ENCODE measurements at places on chromosomes 7 and 10.

DNA sequence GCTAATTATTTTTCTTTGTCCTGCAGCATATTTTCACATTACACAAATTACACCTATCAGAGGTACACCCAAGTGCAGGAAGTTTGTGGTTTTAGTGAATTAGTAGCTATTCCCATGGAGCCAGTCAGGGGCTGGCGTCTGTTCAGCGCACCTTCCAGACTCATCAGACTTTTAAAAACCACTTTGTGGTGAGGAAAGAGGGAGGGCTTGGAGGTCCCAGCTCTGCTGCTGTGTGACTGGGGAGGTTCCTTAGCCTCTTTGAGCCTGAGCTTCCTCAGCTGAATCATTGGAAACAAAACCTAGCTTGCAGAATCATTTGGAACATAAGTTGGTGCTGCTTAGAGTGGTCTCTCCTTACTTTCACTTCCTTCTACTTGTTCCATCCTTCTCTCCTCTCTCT is 175.4 kb downstream of the SORCS3 start:
- no peak for DNase-seq

- no peak for DNase-seq
These were observed 239.4 kb downstream of the C7orf25 start for GRCh38 chr7:42672339-42672999.

DNA sequence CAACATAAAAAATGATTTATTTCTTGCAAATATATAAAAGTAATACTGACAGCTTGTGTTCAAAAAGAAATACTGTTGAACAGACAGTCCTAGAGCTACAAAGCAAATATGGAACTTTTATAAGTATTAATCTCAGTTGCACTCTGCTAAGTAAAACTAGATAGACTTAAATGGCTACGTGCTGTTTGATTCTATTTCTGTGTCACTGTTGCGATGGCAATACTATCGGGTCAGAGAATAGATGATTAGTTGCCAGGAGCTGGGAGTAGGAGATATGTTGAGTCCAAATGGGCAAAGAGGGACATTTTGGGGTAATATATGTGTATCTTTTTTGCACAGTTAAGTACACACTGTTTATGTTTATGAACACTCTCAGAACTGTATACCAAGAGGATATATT is 41.1 kb upstream of the VWDE start:
- no peak for DNase-seq

DNA sequence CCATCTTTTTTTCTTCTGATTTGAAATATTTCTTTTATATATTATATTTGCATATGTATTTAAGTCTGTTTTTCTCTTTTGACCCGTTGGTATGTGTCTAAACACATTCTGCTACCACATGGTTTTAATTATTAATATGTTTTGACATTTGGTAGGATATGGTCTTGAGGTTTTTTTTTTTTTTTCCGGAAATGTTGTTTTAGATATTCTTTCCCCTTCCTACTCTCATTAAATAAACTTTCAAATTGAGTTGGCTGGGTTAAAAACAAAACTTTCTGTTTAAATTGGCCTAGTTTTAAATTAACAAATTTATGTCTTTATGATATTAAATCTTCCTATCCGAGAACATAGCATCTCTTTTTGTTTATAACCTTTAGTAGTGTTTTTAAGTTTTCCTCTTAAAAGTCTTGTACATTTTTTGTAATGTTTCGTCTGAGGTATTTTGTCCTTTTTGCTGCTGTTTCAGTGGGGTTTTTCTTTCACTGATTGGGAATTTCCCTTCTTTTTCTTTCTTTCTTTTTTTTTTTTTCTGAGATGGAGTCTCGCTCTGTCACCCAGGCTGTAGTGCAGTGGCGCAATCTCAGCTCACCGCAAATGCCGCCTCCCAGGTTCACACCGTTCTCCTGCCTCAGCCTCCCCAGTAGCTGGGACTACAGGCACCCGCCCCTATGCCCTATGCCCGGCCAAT is 25.4 kb downstream of the STAM start:
- DNase-seq, result no peak

- no peak for DNase-seq
These were observed 42.3 kb upstream of the SORCS1 start for GRCh38 chr10:107206833-107207232.

GRCh38 chr10:101843032-101844021 is at the start of gene KCNIP2:
Gene KCNIP2, minus strand, starts transcription at chr10:101843800. Its CDS starts 232 bp downstream, at chr10:101843568.
- no peak for DNase-seq

DNA sequence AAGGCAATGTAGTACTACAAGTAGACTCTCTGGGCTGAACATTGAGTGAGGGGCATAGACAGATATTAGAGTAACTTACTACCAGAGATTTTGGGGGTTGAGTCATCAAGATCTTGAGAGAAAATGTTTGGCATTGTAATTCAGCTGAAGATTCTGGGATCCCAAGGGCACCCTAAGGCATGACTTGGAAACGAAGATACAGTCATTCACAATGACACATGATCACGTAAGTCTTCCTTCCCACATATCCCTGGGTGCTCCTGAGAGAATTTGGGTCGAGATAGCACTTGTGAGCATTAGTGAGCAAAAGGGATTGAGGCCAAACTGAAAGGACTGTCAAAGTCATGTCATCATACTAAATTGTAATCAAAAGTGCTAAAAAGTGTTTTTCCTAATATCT is 192.5 kb upstream of the PCLO start:
- DNase-seq, result no peak

DNA sequence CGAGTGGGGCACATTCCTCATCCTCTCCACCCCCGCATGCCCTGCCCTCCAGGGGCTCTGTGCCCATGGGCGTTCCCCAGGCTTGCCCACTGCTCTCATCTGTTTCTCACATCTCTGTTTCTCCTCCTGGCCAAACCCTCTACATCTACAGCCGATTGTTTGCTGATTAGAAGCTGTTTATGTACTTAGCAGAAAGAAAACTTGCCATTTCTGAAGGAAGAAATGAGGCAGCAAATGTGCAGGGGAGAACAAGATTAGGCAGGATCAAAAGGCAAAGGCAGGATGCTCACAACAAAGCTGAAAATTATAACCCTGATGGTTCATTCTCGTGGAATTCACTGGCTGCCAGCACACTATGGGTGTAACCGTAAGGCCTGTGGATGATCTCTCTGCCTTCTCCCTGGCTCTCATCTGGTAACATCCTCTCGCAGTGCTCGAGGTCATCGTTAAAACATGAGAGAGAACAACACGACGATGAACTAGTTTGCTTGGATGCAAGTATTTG is 111.6 kb upstream of the KLF14 start:
- DNase-seq, result no peak

DNA sequence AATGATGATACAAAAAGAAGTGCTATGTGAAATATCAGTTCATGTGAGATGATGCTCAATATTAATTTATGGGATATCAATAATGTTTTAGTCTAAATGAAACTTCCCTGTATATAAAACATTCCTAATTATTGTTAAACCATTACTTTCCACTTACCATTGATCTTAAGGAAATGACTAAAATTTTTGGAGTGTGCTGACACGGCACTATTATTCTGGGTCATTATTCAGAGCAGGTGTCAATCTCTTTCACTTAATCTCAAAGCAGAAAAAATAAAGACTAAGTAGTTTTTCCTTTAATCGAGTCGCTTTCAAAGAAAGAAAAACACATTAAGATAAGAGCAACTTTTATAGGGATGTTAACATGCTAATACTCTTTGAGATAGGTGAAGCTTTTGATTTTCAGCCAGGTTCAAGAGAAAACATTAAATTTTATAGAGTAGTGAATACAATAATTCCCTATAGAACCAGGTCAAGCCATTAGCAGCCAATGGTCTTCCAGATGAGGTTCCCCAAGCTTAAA is 11.4 kb upstream of the CREB5 start:
- no peak for DNase-seq

GRCh38 chr7:64223366-64223765 is 4.9 kb upstream of the ZNF679 start:
- DNase-seq, result no peak

GRCh38 chr7:55546814-55547213 is 25.5 kb downstream of the VOPP1 start:
- no peak for DNase-seq

DNA sequence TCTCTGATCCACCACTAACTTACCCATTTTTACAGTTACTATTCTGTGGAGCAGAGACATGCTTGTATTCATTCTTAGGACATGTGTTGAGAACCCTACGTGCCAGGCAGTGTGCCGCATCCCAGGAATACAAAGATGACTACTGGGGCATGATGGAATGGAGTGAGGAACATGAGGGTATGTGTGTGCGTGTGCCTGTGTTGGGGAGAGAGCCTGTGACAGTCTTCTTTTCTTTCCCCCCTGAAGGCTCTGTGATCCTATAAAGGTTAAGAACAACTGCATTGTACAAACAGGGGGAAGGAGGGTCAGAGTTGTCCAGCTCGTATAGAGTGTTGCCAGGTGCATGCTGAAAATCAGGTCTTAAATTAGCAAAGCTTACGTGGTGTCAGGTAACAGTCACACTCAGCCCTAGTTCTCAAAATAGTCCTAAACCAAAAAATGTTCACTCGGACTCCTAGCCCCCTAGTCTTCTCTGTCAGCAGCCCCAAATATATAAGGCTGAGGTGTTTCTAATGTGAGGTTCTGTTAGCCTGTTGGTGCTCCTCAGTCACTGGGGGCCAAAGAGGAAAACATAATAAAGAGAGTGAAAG is 161.9 kb downstream of the CELF2 start:
- DNase-seq, result no peak

- DNase-seq, result no peak
These were observed 423.2 kb downstream of the RPS24 start for GRCh38 chr10:78456649-78457400.

GRCh38 chr10:63628526-63629362 is 107.5 kb downstream of the REEP3 start:
- no peak for DNase-seq

DNA sequence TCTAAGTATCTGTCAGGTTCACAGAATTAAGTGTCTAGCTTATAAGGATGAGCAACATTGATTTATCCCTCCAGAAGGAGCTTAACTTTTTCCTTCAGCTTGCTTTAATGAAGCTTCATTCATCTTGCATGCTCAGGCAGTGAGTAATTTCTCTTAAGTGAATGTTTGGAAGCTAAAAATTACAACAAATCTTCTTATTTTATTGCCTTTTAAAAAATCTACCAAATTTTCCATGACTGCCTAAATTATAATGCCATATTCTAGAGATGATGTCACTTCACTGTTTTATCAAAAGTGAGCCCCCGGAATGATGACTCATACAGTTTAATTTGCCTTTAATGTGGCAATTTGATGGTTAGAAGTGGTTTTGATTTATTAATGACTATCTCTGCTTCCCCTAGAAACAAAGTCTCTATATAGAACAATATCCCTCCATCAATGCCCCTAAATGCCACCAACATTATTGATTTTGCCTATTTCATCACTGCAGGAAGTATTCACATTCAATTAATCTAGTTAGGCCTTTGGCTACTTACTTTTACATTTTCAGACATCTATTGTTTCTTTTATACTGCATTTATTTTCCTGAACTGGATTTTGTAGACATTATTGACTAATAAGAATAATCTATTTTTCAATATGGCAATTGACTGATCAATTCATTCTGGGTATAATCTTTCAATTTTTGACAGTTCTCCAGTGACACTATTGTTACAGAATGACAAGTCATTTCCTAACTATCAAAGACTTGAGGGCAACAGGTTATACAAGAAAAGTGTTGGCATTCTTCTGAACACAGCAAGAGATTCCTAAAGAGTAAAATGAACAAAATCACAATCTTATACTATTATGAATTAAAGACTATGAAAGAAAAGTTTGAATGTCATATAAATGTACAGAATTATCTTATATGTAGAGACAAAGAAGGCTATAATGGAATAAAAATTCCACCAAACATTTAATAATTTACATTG is 139.3 kb upstream of the ODAD2 start:
- no peak for DNase-seq

GRCh38 chr7:80288175-80289122 is 153.8 kb downstream of the GNAI1 start:
- DNase-seq, result no peak

GRCh38 chr7:66790196-66790595 is 49.7 kb downstream of the RABGEF1 start:
- no peak for DNase-seq

DNA sequence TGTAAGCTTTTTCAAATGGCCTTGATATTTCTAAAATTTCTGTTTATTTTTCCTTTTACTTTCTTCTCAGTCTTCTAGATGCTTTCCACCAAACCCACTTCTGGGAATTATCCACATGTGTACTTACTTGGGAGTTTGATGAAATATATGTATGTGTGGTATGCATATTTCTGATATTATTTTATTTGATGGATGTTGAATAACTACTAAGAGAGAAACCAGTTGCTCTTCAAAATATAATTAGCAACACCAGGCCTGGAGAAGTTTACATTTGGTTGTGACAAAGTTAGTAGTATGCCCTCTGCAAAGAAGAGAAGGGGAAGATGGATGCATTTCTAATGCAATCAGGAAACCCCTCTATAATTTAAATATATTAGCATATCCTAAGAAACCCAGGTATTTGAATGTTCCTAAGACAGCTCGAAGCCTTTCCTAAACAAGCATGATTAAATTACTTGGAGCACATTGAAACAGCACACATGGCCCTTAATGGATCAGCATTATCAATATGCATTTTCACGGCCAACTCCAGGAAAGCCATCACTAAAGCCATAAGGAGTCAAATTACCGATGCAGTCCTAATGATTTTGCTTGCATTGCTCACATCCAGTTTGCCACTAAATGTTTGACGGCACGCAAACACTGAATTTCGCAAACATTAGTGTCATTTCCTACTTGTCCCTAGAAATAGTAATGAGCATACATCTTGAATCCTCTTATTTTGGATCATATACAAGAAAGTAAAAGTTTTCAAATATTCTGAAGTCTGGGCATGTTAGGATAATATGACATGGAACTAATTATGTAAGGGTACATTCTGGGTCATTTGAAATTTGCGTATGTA is 393.8 kb downstream of the EXOC4 start:
- no peak for DNase-seq

DNA sequence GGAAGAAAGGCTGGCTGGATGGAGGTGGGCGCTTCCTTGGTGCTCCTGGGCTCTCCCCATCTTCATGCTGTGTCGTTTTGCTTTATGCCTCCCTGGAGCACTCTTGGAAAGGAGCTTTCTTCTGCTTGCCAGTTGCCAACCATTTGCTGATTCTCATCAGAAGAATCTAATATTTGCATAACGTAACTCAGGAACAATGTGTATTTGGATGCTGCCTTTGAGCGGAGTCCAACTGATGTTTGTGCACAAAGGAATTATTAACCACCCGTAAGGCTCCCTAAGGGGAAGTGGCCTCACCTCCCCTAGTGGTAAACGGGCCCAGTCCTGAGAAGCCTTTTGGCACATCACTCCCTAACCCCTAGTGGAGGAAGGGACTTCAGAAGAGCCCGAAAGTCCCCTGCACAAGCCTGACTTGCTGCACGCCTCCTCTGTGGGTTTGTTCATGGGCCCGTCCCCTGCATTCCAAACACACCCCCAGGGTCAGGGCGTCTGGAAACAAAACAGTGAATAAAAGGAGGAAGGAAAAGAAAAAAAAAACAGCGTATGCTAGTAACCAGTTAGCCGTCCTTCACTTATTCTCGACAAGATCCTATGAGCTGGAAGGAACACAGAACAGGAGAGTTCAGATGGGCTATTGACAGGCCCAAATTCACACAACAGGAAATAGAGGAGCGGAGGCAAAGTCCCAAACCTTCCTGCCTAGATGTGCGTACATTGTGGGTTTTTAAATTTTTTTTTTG is 602.2 kb downstream of the LRMDA start:
- no peak for DNase-seq

All from stimulated activated CD8-positive, alpha-beta memory T cell treated with anti-CD3 and anti-CD28 coated beads, Interleukin-4, amount 100 ng/mL, for 1 hour (primary cell).